ENCODE measurements at places on chromosomes 6 and 20.

- no peak for DNase-seq
Measured at GRCh38 chr6:113630738-113631535, 226.2 kb upstream of the MARCKS start.

GRCh38 chr6:128437685-128438084, 82.7 kb downstream of the PTPRK start:
- no peak for DNase-seq

GRCh38 chr6:84774985-84775284, 10.5 kb upstream of the TBX18 start:
- DNase-seq, result no peak

- DNase-seq, result no peak
Measured at GRCh38 chr20:11057624-11058023, 383.8 kb upstream of the JAG1 start.

- no peak for DNase-seq
Measured at GRCh38 chr6:37432590-37432915, 468 bp upstream of the CMTR1 start.

DNA sequence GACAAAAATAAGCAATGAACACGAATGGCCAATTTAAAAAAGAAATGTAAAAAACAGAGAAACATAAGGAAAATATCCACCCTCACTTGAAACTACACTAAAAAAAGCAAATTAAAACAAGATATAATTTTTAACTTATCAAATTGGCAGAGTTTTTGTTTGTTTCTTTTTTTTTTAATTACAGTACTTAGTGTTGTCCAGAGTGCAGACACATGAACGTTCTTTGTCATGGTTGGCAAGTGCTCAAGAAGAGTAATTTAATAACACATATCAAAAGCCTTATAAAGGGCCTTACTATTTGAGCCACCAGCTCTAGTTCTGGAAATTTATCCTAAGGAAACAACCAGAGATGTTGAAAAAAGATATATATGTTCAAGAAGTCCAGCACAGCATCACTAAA, 142.3 kb downstream of the ATXN1 start:
- no peak for DNase-seq

All from left ventricle myocardium inferior (tissue), 1 donor.